ENCODE measurements at places on chromosomes 5 and 9.

- no peak for DNase-seq
These were observed 14.7 kb downstream of the RFK start for GRCh38 chr9:76379494-76379893.

GRCh38 chr9:110555551-110556331 is 23.8 kb downstream of the SVEP1 start:
- no peak for DNase-seq

DNA sequence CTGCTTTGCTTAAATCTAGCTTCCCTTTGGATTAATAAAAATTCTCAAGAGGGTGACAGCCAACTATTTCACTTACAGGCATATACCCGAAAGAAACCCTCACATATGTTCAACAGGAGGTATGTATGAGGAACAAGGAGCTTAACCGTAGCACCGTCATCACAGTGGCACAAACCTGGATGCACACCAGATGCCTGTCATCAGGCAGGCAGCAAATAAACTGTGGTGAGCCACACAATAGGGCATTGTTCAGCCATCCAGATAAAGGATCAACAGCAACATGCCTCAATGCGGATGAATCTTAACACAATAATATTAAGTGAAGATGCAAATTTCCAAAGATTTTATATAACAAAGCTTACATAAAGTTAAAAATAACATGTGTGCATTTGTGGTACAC is 5.5 kb upstream of the TNFSF15 start:
- DNase-seq: no peak

DNA sequence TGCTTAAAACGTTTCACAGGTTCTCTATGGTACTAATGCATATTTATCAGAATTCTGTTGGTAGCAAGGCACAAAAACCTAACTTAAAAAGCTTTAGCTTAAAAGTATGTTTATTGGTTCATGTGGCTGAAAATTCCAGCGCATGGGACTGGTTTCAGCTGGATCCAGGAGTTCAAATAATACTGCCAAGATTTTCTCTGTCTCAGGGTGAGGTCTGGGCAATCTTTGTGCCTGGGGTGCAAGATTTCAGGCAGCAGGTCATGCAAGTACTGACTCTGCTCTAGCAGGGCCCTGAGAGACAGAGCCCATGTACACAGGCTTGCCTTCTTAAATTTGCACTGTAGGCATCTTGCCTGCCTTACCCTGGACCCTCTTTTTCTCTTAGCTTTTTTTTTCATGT is 134.2 kb upstream of the GAS1 start:
- DNase-seq: no peak

DNA sequence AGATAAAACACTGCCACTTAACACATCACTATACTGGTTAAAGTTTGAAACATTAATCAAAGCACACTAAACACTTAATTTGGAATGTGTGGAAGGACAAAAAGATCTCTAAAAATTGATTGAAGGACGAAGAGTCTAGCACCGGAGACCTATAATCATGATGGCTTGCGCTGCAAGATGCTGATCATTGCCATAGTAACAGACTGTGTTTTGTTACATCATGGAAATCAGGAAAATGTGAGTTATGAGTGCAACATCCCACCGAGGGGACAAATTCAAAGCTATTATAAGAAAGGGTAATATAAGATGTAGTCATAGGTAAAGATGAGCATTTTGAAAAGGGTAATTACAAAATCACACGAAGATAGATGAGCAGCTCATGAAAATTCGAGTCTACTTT is 278.8 kb upstream of the CTNND2 start:
- no peak for DNase-seq

DNA sequence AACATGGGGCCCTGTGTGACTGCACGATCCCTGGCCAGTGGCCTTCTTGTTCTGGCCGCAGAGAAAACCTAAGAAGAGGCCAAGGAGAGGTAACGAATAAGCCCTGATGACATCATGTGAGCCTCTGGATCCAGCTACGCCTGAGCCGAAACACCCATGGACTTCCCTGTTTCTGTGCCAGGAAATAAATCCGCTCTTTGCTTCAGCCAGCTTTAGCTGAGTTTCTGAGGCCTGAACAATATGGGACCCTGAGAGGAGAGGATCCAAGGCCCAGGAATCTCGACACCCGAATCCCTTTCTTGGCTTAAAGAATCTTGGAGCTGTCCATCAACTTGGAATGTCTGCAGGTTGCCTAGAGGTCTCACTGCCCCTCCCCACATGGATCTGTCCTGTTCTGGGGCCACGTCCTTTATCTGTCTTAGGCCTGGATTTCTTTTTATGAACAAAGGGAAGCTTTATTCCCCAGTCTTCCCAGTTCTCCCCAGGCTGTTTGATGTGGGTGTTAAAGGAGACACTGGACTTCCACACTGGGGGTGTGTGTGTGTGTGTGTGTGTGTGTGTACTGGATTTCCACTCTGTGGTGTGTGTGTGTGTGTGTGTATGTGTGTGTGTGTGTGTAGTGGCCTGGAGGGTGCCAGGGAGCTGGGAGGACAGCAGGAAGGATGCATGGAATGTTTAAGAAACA is 13.7 kb downstream of the IER5L start:
- no peak for DNase-seq

All from activated CD8-positive, alpha-beta T cell treated with anti-CD3 and anti-CD28 coated beads, Interleukin-2, amount 10 ng/mL, durations not matched to agents 7 days and 5 days (primary cell).